ENCODE measurements at places on chromosomes 7 and 10. TPM values are rescaled to one million over a fixed set of nuclear protein-coding genes. Genes with fewer than 3 reads are reported as not detected.

The ARHGAP22 gene
- total RNA-seq, result 29.4 TPM

The ARMC3 gene
- 0.64 TPM for total RNA-seq

The FOXI2 gene
- total RNA-seq, result not detected

The ST8SIA6 gene
- not detected for total RNA-seq

The COL17A1 gene
- total RNA-seq, result 856 TPM

The STEAP2 gene
- 2.7 TPM for total RNA-seq

Data from tracheal epithelial cell (primary cell).